ENCODE measurements at places on chromosomes 6 and 20. TPM values are rescaled to one million over a fixed set of nuclear protein-coding genes. Genes with fewer than 3 reads are reported as not detected.

- ATAC-seq, result no peak
Observed at GRCh38 chr20:63070771-63071540, 64.2 kb upstream of the BHLHE23 start.

- ATAC-seq, result no peak
Observed at GRCh38 chr6:157066781-157067491, 256.4 kb downstream of the TMEM242 start.

DNA sequence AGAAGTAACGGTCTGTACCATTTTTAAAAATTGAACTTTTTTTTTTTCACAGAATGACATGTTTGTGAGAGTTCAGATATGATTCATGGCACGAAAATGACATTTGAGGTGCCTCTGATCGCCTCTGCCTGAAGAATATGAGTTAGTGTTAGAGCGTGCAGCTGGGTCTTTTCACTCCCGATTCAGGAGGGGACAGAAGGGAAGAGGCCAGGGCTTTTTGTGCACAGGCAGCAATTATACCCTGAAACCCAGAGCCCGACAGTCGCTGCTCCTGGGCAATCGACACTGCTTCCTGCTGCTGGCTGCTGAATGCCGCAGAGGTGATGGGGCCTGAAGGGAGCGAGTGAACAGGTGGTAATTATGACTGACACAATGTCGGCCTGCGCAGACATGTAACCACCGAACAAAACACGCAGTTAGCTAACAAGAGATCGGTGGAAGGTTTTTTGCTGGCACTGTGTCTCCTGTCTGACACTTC, 652.0 kb upstream of the NOX3 start:
- peak; percentile 89 for ATAC-seq

DNA sequence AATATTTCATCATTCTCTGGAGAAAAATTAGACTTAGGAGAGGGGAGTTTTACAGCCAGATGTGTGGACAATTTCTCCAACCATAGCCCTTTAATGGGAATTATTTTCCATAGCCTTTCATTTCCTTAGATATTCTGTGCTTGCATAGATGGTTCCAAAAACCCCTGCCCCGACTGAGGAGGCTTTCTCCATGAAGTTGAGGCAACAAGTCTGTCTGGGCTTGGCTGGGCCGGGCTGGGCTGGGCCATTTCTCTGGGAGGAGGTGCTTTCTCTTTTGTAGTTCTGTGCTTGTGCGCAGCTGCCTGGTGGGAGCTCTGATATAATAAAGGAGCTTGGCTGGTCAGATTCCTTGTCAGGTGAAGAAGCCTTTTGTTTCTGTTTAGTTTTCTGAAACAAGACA, 71.4 kb downstream of the SOBP start:
- ATAC-seq, result no peak

DNA sequence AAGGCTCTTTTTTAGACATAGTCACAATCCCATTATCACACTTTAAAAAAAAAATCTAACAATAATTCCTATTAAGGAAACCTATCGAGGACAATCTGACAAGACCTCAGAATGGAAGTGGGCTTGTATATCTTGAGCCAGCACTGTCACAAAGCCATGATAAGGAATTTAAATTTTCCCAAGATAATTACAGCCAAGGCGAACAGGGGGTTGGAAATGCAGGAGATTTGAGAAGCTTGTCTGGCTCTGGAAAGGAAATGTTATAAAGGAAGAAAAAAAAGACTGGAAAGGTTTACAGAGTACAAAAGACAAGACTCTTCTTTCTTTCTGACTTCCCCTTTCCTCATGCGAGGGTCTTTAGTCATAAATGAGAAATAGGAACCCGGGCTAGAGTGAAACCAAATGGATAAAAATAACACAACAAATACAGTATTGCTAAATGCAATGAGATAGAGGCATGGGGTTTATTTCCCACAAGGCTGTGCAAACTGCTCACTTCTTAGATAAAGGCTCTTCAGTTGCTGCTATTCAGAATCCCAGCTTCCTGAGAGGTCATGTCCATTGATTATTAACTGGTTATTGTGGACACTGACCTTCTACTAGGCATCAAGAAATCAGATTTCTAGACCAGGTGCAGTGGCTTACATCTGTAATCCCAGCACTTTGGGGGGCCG, 13.4 kb upstream of the GHRH start:
- no peak for ATAC-seq

- ATAC-seq, result no peak
Observed at GRCh38 chr6:135311446-135312200, 130.5 kb downstream of the MYB start.

GRCh38 chr20:39596554-39596953, 634.4 kb downstream of the DHX35 start:
- ATAC-seq, result no peak

GRCh38 chr6:8983202-8983688, 547.9 kb upstream of the SLC35B3 start:
- peak; percentile 55 for ATAC-seq

- no peak for ATAC-seq
Observed at GRCh38 chr6:6469074-6469473, 119.4 kb upstream of the LY86 start.

DNA sequence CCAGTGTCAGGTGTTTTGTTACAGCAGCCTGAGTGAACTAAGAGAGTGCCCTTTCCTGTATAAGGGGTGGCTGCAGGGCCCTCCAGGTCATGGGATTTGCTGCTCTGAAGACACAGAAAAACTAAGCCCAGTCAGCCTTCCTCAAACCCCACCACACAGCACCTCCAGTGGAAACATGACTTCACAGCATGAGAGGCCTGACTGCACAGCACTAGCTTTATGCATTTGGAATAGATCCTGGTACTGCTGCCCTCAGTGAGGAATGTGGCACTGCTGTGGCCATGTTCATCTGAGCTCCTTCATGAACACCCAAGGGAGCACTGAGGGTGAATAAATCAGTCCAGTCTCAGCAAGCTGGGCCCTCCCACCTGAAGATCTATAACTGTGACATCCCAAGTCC, 296.1 kb upstream of the FOXQ1 start:
- ATAC-seq, result no peak

DNA sequence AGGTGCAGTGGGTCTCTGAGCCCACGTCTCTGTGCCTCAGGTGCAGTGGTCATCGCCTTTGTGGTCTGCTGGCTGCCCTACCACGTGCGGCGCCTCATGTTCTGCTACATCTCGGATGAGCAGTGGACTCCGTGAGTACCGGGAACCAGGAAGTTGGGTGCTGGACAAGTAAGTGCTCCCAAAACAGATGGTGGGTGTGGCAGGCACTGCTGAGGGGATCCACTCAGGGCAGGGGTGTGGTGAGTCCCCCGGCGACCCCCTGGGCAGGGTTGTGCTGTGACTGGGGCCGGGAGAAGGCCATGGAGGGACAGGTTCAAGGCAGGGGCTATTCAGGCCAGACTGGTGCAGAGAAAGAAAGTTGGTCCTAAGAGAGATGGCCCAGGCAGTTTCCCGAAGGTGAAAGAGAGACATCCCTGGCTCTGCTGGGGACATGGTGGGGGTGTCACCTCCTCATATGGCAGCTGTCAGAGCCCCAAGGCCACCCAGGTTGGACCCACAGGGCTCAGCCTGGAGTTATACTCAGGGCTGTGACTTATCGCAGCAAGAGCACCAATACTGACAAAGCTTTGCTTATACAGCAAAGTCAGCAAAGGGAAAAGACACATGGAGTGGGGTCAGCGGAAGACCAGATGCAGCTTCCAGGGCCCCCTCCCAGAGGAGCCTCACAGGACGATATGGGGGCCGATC, 37.9 kb upstream of the MRGBP start:
- no peak for ATAC-seq

- peak; percentile 47 for ATAC-seq
Observed at GRCh38 chr6:166381733-166382499, 824 bp downstream of the MPC1 start.

GRCh38 chr20:40808936-40809335, 119.9 kb upstream of the MAFB start:
- no peak for ATAC-seq

DNA sequence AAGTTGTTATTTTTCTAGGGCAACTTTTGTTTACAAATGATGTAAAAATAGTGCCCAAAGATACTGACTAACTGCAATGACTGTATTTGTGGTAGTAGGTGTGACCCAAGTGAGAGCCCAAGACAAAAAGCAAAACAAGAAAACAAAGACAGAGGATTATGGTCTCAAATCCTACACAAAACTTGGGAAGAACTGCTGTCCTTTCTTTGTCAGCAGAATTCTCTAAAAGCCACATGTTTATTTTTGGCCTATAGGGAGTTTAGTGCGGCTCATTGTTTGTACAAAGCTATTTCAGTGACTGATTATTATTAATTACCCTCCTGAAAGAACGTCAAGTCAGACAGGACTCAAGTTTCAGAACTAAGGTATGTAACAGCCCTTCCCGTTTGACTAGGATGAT, 509.2 kb upstream of the SLC35B3 start:
- no peak for ATAC-seq

GRCh38 chr20:17859002-17859615, 109.5 kb downstream of the SNX5 start:
- peak; percentile 65 for ATAC-seq

DNA sequence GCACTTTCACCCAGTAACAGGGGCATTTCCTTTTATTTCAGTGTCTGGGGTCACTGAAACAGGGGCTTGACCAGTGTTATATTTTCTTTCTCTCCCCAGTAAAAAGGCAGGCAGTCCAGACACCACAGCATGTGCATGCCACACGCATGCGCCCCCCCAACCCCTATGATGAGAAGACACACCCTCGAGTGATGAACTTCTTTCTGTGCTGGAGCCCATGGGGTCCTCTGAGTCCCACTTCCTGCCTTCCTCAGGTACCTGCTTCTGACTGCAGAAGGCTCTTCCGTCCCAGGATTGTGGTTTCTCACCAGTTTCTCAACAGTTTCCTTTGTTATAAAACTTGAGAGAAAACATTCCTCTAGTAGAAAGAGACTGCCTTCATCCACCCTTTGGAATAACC, 45.7 kb upstream of the TMEM181 start:
- ATAC-seq, result no peak

DNA sequence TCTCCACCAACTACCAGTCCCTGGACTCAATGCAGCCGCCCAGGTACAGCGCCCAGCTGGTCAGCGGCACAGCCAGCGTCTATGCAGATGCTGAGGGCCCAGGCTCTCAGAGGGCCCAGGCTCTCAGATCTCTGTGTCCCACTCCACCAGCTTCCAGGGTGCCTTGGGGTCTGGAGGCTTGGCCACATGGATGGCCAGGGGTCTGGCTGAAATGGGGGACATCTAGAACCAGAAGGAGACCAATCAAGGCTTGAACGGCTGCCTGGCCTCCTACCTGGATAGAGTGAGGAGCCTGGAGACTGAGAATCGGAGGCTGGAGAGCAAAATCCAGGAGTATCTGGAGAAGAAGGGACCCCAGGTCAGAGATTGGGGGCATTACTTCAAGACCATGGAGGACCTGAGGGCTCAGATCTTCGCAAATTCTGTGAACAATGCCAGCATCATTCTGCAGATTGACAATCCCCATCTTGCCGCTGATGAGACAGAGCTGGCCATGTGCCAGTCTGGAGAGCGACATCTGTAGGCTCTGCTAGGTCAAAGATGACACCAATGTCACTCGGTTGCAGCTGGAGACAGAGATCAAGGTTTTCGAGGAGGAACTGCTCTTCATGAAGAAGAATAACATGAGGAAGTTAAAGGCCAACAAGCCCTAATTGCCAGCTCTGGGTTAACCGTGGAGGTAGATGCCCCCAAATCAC, 44.1 kb upstream of the GRM4 start:
- no peak for ATAC-seq

GRCh38 chr6:130366107-130367005, 539 bp downstream of the TMEM200A start:
- peak; percentile 67 for ATAC-seq

DNA sequence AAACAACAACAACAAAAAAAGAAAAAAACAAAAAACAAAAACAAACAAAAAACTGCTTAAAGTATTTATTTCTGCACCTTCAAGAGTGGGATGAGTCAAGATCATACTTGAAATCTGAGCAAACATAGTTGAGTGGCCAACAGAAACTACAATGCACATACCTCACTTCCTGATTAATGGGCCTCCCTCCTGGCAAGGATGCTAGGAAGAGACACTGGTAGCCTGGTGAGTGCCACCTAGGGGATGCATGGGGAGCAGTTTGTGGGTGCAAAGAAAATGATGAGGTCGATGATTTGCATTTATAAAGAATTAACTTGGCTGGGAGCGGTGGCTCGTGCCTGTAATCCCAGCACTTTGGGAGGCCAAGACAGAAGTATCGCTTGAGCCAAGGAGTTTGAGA, 808.1 kb downstream of the MAFB start:
- ATAC-seq, result no peak

GRCh38 chr6:75896526-75896925, 147.5 kb downstream of the MYO6 start:
- ATAC-seq, result no peak

DNA sequence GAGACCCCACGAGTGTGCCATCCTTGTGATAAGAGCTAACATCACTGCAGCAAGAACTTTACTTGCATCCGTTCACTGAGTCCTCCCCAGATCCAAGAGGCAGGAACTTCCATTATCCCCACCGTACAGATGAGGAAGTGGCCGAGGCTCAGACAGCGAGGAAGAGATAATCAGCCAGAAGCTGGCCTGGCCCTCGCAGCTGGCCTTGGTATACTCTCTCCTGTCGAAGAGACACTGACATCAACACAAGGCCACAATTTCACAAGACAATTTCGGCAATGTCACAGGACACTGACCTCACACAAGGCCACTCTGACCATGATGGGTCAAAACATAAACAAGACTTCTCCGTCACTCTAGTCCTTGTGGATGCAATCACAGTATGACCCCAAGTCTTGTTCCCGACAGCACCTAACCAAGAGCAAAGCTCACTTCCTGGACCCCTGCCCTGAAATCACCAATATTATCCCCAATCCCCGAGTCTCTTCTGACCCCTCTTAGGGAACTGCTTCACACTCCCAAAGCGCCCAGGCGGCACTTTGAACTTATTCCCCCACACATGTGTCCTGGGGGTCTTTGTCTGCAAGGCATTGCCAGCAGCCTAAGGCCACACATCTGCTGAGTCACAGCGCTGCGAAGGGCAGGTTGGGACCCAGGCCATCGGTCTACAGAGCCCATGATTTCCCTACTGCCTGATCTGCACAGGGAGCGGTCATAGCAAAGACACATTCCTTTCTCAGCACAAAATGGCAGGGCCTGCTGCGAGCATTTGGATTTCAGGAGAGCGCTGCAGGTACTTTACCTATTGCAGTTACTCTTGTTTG, 14.8 kb upstream of the VAPB start:
- no peak for ATAC-seq

The RAD21L1 gene
- not detected for total RNA-seq

The NRSN1 gene
- not detected for total RNA-seq

The PKIB gene
- total RNA-seq, result 1.1 TPM

The PTGIS gene
- 2.3 TPM for total RNA-seq

The ZBP1 gene
- 1.7 TPM for total RNA-seq

The NDUFAF5 gene
- total RNA-seq, result 19.7 TPM

The RPS10 gene
- total RNA-seq, result 2,467 TPM

The C20orf202 gene
- total RNA-seq, result not detected

The ERVFRD-1 gene
- not detected for total RNA-seq

The MOG gene
- not detected for total RNA-seq

The ARMH2 gene
- 0.43 TPM for total RNA-seq

The PNISR gene
- 288 TPM for total RNA-seq

The ATF6B gene
- total RNA-seq, result 99.9 TPM

The ID1 gene
- 5.3 TPM for total RNA-seq

The TRAM2 gene
- total RNA-seq, result 1.7 TPM

The DNAAF9 gene
- total RNA-seq, result 3.3 TPM

The DNAH8 gene
- 0.09 TPM for total RNA-seq

The TBXT gene
- not detected for total RNA-seq

Measured in activated T-helper 17 cell treated with anti-CD3 and anti-CD28 coated beads, Interleukin-2, amount 50 U/mL, for 72 hours (primary cell).